ENCODE measurements at places on chromosomes 4 and X.

- DNase-seq = peak; percentile 3
Measured at GRCh38 chrX:75603833-75604232, 81.0 kb upstream of the ZDHHC15 start.

GRCh38 chr4:94995684-94996394, 238.1 kb downstream of the BMPR1B start:
- DNase-seq = no peak

DNA sequence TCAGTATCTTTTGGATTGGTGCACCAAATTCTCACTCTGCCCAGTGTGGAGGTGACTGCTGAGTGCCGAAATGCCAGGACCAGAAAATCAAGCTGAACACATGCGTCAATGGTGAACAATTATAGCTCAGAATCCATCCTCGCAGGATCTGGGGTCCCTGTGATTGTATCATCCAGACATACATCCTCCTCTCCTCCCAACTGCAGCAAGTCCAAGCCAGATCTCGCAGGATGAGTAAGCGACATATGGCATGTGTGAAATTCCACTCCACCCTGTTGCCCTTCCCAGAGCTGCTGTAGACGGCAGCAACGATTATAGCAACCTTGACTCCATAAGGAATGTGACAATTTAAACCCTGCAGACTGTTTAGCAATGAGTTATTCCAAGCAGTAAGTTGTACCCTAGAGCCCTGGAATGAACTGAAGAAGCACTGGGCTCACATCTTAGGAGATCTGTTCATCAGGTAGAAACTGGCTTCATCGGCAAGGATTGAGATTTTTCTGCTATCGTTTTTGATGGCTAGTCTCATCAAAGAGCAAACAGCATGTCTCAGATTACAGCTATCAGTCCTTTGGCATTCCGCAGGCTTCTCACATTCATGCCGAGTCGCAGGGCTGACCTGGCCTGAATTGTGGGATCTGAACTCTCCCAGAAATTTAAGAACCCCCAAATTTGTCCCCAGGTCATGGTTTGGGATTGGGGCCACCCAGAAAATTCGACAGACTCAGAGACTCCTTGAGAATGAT, 35.5 kb upstream of the SORBS2 start:
- no peak for DNase-seq

DNA sequence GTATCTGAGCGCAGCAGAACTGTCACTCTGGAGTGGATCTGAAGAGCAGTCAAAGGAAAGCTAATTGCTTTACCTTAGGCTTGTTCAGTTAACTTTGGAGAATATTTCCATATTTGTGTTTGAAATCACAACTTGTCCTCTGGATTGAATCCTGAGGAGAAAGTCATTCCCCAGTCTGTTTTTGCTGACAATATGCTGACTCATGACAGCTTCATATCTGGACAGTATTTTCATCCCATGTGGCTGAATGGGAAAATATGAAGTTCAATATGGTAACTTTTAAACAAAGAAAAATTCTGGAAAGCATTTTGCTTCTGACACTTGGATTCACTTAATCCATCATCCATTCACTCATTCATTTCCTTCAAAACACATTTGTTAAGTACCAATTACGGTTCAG, 46.3 kb upstream of the MAGEC3 start:
- no peak for DNase-seq

DNA sequence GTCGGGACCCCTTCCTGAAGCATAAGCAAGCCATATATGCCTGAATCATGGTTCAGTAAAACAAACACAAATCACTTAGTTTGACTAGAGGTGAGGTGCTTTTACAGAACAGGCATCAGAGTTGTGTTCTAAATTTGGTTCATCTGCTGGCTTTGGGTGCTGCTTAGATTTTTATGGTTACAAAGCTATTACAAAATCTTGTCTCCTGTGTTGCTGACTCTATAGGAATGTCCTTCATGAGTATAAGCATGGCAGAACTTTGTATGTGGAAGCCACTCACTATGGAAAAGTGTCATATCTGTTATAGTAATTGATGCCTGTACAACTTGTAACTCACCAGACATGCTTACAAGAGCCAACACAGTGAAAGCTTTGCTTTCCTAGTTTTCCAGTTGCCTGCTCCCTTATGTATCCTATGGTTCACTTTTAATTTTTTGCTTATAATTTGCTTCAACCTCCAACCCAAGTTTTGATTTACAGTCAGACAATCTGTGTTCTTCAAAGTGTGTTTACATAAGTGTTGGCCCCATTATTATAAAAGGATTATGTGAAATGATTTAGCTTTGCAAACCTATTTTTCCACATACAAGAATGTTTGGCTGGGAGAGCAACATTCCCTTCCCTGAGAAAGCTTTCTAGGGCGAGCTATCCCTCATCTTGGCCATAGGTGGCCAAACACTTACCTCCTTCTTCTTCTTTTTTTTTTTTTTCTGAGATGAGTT, 30.0 kb upstream of the CYP2U1 start:
- no peak for DNase-seq

- no peak for DNase-seq
Measured at GRCh38 chr4:6890358-6890757, 19.3 kb upstream of the TBC1D14 start.

DNA sequence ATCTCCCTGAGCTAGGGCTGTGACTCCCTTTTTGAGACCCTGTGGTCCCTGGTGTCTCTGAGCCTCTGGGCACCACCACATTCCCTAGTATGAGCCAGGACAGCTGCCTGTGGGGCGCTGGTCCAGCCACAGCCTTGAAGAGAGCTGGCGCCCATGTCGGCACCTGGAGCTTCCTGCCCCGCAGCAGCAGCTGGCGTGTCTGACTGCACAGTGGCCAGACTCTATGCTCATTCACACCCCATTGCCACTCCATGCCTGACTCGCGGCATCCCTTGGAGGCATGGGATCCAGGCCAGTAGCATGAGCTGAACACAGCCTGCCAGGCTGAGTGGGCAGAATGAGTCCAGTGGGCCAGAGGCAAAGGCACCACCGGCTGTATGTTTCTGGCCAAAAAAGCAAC, 8.3 kb upstream of the SPP1 start:
- DNase-seq = no peak

DNA sequence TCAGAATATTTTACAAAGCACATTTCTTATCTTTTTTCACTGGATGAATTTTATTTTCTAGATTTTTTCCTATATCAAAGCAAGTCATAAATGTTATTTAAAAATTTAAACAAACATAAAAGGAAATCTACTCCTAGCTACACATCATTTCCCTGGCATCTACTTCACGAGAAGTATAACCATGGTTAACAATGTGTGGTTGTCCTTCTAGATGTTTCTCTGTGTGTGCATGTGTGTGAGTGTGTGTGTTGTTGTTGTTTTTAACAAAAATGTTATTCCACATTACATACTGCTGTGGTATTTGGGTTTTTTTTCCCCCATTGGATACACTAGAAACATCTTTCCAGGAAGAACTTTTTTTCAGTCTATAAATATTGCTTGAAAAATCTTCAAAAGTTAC, 103.1 kb downstream of the CHIC2 start:
- no peak for DNase-seq

DNA sequence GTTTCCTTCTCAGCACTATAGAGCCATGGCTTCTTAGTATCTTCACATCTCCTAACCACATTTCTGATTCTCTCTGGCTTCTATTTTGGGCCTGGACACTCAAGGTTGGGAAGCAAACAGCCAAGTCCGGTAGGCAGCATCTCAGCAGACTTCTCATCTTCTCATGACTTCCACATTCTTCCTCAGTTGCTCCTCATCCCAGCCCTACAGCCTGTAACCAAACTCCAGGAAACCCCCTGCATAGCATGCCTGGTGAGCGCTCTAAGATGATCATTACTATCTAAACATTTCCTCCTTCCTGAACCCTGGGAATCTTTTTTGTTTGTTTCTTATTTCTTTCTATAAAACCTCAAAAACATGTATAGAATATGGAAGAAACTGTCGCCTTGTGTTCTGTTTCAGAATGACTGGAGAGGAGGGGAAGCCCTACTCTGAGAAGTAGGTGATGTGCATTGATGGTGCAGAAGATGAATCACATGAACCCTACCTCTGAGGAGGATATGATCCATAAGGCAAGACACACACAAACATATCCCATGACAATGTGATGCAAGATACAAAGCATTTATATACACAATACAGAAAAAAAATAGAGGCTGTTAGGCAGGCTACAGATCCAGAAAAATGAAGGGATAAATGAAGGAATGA, 219.8 kb upstream of the GYPA start:
- no peak for DNase-seq

DNA sequence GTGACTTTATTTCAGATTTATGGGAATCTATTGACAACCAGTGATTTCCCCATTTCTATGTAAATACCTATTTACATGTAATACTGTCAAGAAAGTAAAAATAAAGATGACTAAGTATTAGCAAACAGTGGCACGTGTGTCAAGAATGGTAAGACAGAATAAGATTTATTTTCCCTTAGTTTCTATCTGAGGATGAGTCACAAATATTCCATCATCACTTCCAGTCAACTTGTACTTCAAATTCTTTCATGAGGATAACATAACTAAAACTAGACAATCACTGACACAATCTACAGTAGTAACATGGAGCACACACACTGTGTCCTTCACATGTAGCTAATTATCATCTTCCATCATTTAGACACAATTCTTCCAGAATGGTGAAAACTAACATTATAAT, 625.3 kb upstream of the PCDH7 start:
- DNase-seq = no peak

- no peak for DNase-seq
Measured at GRCh38 chr4:38870098-38870808, 2.6 kb downstream of the FAM114A1 start.

- no peak for DNase-seq
Measured at GRCh38 chrX:20101934-20102581, 14.6 kb downstream of the MAP7D2 start.

GRCh38 chr4:5041699-5042098, 9.6 kb upstream of the STK32B start:
- no peak for DNase-seq

GRCh38 chr4:16043642-16044498, 40.0 kb downstream of the PROM1 start:
- DNase-seq = no peak

GRCh38 chr4:56531149-56531770, 25.7 kb downstream of the ARL9 start:
- no peak for DNase-seq

DNA sequence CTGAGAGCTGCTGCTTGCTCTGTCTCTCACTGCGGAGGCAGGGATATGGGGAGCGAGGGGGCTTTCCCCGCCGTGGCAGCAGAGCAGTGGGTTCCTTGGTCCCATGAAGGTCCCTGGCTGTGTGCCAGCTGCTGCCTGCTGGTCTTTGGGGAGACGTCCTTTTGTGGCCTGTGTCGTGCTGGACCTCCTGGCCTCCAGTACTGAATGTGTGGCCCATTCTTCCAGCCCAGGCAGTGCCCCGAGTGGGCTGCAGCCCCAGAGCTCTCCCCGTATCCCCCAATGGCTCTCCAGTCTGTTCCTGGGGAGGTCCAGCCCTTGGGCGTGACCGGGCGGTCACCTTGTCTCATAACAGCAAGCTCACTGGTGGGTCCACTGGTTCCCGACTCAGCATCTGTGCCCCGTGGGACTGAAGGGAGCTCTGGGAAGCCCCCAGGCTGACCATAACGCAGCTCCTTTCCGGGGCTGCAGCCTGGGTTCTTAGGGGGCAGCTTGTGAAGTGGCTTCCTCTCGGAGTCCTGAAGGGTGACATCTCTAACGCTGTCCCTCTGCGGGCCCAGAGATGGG, 115.6 kb downstream of the SMIM20 start:
- DNase-seq = no peak

DNA sequence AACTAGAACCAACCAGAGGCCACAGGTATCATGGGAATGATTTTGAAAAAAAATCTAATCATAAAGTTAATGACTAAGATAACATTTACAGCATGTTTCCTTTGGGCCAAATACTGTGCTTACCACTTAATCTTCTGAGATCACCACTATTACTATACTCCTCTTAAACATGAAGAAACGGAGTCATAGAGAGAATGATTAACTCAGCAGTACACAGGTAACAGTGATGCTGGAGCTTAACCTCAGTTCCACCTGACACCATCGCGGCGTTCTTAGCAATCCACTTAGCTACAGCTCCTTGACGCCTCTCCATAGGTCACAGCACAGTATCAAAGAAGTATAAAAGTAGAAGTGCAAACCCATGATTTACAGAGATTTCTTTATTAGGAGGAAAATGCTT, 592.6 kb upstream of the SLIT2 start:
- DNase-seq = no peak

- no peak for DNase-seq
Measured at GRCh38 chr4:36386691-36387090, 105.3 kb downstream of the DTHD1 start.

DNA sequence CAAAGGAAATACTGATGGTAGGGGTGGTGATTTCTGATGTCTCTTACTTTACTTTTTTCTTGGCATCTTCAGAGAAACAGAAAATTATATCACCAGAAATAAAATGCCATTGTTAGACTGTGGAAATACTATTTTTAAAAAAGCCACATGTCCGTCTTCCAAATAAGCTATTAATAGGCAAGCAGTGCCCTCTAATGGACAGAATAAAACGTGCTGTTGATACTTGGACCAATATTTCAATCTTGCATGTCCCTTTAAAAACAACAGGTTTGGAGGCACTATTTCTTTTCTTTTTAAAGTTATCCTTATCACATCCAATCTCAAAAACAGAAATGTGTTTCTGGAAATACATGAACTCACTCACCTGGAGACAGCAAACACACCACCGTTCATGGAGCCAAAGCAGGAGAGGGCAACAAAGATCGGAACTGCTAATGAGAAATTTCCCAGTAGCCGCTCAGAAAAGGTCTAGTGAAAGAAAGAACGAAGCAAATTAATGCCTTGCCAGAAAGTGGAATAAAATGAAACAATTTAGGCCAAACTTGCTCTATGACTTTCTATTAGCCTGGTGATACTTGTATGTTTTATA, 59.2 kb downstream of the SLC7A11 start:
- peak; percentile 12 for DNase-seq

GRCh38 chr4:47485768-47486167, 693 bp downstream of the ATP10D start:
- no peak for DNase-seq

GRCh38 chr4:78214078-78214477, 157.0 kb downstream of the FRAS1 start:
- no peak for DNase-seq

- no peak for DNase-seq
Measured at GRCh38 chrX:148611993-148612392, 111.6 kb downstream of the AFF2 start.

- no peak for DNase-seq
Measured at GRCh38 chrX:134632355-134632754, 25.9 kb downstream of the PLAC1 start.

DNA sequence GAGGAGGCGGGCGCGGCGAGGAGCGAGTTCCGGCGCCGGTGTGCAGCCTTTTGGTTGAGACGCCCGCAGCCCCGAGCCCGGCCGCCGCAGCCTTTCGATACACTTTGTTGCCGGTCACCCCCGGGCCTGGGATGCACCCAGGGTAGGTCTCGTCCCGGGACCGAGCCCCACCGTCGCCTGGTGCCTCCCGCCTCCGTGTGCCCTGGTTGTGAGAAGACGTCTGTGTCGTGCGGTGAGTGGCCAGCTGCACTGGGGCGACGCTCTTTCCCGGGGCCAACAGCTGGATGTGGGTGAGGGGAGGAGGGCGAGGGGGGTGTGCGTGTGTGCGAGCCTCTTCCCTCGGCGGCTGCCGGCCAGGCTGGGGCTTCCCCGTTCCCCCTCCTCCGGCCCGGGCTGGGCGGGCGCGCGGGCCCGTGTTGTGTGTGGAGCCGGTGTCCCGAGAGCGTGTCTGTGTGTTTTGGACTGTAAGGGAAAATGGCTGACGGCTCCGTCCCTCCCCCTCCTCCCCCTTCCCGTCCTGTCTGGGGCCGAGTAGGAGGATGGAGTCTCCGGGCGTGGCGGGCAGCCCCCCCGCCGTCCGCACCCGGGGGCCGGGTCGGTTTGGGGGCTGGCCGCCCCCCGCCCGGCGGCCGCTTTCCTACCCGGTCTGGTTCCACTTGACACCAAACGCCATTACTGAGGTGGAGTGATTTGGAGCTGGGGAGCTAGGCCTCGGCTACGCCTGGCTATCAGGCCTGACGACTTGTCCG, 807 bp downstream of the USP9X start:
- peak; percentile 12 for DNase-seq

All from germinal center (tissue), 1 donor.